CMK (cell line): ENCODE measurements at places on chromosomes 4 and X.

GRCh38 chr4:71524756-71525155 is 185.9 kb downstream of the SLC4A4 start:
- no peak for DNase-seq

DNA sequence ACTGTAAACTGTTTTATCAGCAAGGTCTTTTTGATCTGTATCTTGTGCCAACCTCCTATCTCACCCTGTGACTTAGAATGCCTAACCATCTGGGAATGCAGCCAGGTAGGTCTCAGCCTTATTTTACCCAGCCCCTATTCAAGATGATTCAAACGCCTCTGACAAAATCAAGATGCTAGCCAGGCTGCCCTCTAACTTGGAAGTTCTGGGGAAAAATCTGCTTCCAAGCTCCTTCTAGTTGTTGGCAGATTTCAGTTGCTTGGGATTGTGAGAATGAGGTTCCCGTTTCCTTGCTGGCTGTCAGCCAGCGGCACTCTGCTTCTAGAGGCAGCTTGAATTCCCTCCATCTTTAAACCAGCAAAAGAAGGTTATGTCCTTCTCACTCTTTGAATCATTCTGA is 34.7 kb downstream of the LUZP4 start:
- no peak for DNase-seq

- DNase-seq, result no peak
Observed at GRCh38 chr4:57282933-57283310, 172.7 kb upstream of the IGFBP7 start.

DNA sequence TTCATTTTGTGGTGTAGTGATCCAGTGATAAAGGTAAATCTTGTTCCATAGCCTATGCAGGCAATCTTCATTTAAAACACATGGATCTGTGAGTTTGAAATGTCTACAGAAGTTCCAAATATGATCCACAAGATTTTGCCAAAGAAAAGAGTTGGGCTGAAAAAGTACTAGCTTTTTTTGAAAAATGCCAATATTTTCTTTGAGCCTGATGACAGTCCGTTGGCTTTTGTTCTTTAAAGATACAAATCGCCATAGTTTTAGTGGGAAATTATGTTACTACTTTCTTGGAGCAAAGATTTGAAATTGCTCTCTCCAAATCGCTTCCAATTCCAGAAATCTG is 71.5 kb downstream of the HPGD start:
- DNase-seq, result no peak

DNA sequence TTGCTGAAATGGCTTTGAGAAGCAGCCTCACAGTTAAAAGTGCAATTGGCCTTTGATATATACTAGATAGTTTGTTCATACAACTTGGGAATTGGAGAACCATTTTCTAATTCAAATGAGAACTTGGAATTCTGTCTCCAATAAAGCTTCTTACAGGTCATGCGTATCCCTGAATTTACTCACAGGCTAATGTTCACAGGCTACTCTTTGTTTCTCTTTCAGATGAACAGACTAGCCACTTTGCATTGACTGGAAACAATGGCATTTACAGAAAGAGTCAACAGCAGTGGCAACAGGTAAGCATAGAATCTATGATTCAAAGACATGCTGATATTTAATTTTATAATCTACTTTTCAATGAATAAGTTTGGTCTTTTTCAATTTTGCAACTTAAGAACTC is 13.5 kb downstream of the AFF1 start:
- no peak for DNase-seq

GRCh38 chrX:68596871-68597270 is 50.6 kb upstream of the STARD8 start:
- no peak for DNase-seq

- DNase-seq, result no peak
Observed at GRCh38 chr4:109810552-109811387, 4.8 kb upstream of the GAR1 start.

- no peak for DNase-seq
Observed at GRCh38 chr4:88143504-88143903, 14.9 kb downstream of the ABCG2 start.

- DNase-seq, result no peak
Observed at GRCh38 chr4:148243837-148244236, 198.4 kb downstream of the NR3C2 start.

- no peak for DNase-seq
Observed at GRCh38 chr4:109701566-109702410, 1.5 kb downstream of the CASP6 start.

- no peak for DNase-seq
Observed at GRCh38 chr4:22532896-22533295, 17.0 kb upstream of the ADGRA3 start.

GRCh38 chr4:132245319-132245718 is 903.8 kb upstream of the PCDH10 start:
- DNase-seq, result no peak

GRCh38 chr4:53990641-53991040 is 73.8 kb downstream of the CHIC2 start:
- no peak for DNase-seq

- DNase-seq, result no peak
Observed at GRCh38 chr4:99276417-99276816, 14.4 kb downstream of the ADH1A start.

DNA sequence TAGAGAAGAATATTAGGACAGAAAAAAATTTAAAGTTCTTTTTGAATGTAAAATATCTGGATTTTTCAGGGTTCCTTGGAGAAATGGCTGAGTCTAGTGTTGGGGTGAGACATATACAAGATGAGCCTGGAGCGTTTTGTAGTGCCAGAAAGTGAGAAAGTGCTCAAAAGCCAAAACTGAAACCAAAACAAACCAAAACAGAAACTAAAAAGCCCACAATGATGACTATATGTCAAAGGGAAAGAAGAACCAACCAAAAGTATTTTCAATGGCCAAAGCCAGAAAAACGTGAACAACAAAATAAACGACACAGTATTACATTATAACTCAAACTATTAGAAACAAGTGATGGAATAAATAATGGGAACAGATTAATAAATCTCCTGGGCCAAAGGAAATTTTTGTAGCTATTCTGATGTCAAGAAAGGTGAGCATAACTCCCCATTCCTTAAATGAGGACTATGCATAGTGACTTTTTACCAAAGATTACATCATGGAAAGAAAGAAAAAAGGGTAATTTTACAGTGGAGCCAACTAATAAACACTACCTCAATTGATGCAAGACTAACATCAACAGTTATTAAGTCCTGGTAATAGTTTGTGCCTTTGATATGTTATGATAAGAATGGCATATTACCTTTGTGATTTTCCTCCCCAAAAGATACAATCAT is 1137.6 kb downstream of the C4orf33 start:
- no peak for DNase-seq

GRCh38 chr4:78707793-78708192 is 68.4 kb upstream of the BMP2K start:
- DNase-seq, result no peak

- no peak for DNase-seq
Observed at GRCh38 chrX:55867708-55868107, 150.2 kb downstream of the RRAGB start.

DNA sequence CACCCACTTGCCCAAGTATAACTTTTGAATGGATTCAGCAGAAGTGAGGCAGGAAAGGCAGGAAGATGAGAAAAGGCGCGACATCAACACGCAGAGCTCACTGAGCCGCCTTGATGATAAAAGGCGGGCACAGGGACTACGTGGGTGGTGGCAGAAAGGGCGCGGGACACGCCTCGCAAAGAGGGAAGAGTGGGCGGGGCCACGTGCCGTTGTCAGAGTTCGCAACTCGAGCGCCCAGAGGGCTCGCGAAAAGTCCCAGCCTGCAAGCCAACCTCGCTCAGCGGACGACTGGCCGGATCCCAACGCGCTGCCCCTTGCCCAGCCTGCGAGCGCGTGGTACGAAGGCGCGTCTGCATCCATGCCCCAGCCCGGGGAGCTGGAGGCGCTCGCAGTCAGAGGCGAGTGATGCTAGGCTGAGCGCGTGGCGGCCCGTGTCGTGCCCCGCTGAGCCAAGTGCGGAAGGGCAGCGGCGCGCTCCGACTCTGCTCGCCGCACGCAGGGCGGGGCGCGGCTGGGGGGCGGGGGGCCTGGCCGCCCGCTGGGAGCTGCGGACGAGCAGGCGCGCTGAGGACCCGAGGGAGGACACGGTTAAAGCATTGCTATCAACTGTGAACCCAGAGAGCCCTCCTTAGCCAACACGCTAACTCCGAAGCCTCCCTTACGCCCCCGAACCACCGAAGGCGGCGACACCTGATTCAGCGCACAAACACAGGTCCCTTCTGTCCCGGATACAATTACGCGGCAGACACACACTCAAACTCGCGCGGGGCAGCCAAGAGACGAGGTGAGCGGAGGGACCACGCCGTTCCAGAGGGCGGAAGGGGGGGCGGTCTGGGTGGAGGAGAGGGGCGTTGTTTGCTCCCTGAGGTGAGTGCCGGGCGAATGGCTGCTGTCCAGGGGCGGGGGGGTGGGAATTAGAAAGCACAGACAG is at the start of gene UGT8:
TSS of gene UGT8 (plus strand) at position 617 of the 931 bp plus-strand sequence. CDS start 24,074 bp downstream, outside the sequence.
- DNase-seq, result no peak

DNA sequence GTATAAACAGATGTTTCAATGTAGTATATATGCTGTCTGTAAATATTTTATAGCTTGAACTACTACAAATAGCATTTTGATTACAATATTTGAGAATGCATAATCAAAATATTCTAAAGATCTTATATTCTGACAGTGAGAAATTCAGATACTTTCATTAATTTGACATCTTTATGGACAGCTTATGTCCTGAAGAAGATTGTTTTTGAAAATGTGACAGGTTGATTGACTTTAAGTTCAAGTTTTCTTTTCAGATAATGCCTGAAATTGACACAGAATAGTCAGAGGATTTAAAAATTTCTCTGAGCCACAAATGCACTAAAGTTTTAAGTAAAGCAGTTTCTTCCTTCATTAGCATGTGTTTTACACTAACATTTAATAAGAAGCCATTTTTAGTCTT is 799.8 kb downstream of the CCSER1 start:
- DNase-seq, result no peak
